ENCODE measurements at places on chromosomes 7 and 10.

GRCh38 chr10:125016123-125016522 is 74.2 kb downstream of the ZRANB1 start:
- H3K4me1 ChIP-seq, result no peaks in the 10 kb centered on the region
- no peak overlapping the region for H3K4me3 ChIP-seq
- peaks cover 70% of the 10 kb centered on the region for H3K36me3 ChIP-seq
- H3K27me3 ChIP-seq, result no peaks in the 10 kb centered on the region
- no peak for DNase-seq
- H3K27ac ChIP-seq, result no peak overlapping the region

DNA sequence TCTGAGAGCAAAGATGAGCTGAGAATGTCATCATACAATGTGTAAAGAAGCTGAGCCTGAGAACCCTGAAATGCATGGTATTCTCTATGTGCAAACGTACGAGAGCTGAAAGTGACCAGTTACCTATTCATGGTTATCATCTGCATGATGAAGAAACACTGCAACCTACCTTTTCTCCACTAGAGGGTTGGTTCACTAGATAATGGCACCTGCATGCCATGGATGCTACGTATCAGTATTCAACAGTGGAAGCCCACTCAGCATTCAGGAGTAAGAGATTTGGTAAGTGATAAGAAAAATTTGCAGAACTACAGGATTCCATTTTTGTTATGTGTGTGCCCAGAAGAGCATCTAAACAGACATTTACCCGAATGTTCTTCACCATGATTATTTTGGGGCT is 145.4 kb downstream of the PTPRN2 start:
- no peak for DNase-seq
- no peaks in the 10 kb centered on the region for H3K27me3 ChIP-seq
- no peak overlapping the region for H3K27ac ChIP-seq
- H3K4me1 ChIP-seq, result no peaks in the 10 kb centered on the region

DNA sequence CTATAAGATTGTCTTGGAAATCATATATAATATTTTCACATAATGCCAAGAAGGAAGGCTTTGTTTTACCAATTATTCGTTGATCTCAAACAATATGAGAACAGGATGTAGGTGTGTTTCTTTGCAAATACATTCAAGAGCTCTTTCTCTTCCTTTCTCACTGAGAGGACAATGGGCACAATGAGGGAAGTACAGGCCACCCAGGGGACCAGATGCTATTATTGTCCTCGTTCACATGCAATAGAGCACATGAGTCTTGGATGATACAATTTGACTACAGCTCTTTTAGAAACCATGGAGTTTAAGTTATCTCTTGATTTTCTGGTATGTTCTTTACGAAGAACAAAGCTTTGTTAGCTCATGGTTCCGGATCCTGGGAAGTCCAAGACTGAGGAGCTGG is 323.7 kb upstream of the KLF6 start:
- no peak overlapping the region for H3K27ac ChIP-seq
- H3K36me3 ChIP-seq, result no peaks in the 10 kb centered on the region
- H3K27me3 ChIP-seq, result no peaks in the 10 kb centered on the region
- H3K4me1 ChIP-seq, result no peaks in the 10 kb centered on the region
- no peak overlapping the region for H3K4me3 ChIP-seq
- no peak for DNase-seq

GRCh38 chr7:137961200-137962177 is 40.4 kb downstream of the CREB3L2 start:
- no peak overlapping the region for H3K27ac ChIP-seq
- H3K4me1 ChIP-seq, result peaks cover 4% of the 10 kb centered on the region
- no peak overlapping the region for H3K4me3 ChIP-seq
- H3K27me3 ChIP-seq, result no peaks in the 10 kb centered on the region

DNA sequence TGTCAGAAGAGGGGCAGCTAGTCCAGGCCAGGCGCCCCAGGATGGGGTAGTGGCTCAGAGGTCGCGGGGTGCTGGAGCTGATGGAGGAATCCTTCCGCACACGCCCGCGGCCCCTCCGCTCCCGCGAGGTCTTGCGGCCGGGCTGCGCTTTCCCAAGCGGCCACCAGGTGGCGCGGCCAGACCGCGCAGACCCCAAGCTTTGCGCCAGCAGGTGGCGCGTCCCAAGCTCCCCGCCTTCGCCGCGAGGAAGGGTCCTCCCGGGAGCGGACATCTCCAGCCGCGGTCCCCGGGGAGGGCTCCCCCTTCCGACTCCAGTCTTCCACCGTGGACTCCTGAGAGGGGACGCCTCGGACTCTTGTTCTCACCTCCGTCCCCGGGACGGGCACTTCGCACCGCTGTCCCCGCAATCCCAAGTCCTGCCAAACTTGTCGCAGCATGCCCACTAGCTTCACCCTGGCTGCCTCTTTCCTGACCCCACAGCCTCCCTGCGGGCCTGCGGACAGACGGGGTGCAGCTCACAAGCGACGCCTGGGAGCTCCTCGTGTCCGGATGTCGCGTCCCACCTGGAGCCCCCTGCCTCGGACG is 19.4 kb downstream of the KCNK18 start:
- peaks cover 8% of the 10 kb centered on the region for H3K4me1 ChIP-seq
- no peaks in the 10 kb centered on the region for H3K36me3 ChIP-seq
- peak overlapping the region; percentile 55 for H3K4me3 ChIP-seq
- H3K27ac ChIP-seq, result no peak overlapping the region
- H3K27me3 ChIP-seq, result peaks cover 3% of the 10 kb centered on the region

GRCh38 chr10:29600821-29601220 is 34.0 kb downstream of the SVIL start:
- H3K4me3 ChIP-seq, result no peak overlapping the region
- H3K27ac ChIP-seq, result no peak overlapping the region
- H3K36me3 ChIP-seq, result peaks cover 2% of the 10 kb centered on the region
- DNase-seq, result no peak
- H3K27me3 ChIP-seq, result no peaks in the 10 kb centered on the region

- no peak for DNase-seq
- H3K4me3 ChIP-seq, result no peak overlapping the region
- no peaks in the 10 kb centered on the region for H3K4me1 ChIP-seq
These were observed 9.4 kb downstream of the NODAL start for GRCh38 chr10:70432101-70432500.

DNA sequence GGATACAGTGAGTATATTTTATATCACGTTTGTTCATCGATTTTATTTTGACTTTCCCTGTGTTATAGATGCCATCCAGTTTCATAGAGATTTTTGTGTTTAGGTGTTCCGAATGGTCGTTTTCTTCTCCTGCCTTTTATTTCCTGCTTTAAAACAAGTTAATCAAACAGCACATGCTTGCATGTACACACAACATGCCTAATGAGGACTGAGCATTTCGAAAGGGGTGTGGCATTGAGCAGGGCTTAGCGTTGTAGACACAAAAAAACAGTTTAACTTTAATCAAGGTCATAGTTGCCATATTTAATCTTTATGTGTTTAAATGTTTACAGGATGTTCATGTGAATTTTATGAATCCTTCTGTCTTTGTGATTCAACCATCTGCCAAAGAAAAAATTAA is 430.5 kb upstream of the GALNT17 start:
- H3K27me3 ChIP-seq, result no peaks in the 10 kb centered on the region
- DNase-seq, result no peak
- H3K27ac ChIP-seq, result no peak overlapping the region
- H3K4me1 ChIP-seq, result peaks cover 12% of the 10 kb centered on the region

- no peaks in the 10 kb centered on the region for H3K4me1 ChIP-seq
- peaks cover 4% of the 10 kb centered on the region for H3K36me3 ChIP-seq
- H3K4me3 ChIP-seq, result no peak overlapping the region
- no peaks in the 10 kb centered on the region for H3K27me3 ChIP-seq
- H3K27ac ChIP-seq, result no peak overlapping the region
These were observed 51.7 kb downstream of the DIP2C start for GRCh38 chr10:637771-638195.

DNA sequence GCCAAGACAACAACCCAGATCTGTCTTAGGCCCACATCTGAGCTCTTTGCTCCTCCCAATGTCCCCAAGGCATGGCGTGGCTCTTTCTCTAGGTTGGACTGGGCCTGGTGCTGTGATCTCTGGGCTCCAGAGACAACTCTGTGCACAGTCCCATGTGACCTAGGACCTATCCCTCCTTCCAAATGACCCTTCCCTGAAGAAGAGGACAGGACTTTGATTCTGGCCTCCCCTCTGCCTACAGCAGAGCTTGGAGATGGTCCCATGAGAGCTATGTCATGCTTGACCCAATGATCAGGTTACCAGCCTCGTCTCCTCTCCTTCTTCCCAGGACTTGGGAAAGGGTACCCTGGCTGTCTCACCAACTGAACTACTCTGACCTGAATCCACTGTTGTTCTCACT is 296.3 kb upstream of the GALNT17 start:
- H3K4me3 ChIP-seq, result no peak overlapping the region
- no peaks in the 10 kb centered on the region for H3K27me3 ChIP-seq
- no peak for DNase-seq
- no peak overlapping the region for H3K27ac ChIP-seq

GRCh38 chr7:38934051-38934450 is 25.1 kb upstream of the VPS41 start:
- no peak for DNase-seq
- no peaks in the 10 kb centered on the region for H3K27me3 ChIP-seq

DNA sequence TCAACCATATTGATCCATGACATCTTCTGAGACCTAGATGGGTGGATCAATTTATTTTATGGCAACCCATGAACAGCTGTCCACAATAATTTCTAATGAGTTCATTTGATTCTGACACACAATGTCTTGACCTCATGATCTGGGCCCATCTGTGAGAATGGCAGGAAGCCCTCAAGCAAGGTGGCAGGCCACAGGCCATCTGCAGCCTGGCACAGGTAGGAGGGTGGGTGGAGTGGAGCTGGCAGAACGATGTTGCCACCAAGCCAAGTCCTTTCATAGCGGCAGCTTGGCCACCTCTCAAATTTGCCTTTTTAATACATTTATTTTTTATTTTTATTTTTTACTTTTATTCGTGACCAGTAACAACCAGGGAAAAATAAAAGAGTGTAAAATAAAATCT is 1181.6 kb upstream of the SORCS1 start:
- H3K36me3 ChIP-seq, result no peaks in the 10 kb centered on the region
- H3K27ac ChIP-seq, result no peak overlapping the region
- H3K27me3 ChIP-seq, result no peaks in the 10 kb centered on the region

- no peak overlapping the region for H3K4me3 ChIP-seq
- no peak for DNase-seq
- peaks cover 5% of the 10 kb centered on the region for H3K4me1 ChIP-seq
- H3K27me3 ChIP-seq, result no peaks in the 10 kb centered on the region
- no peak overlapping the region for H3K27ac ChIP-seq
- H3K36me3 ChIP-seq, result no peaks in the 10 kb centered on the region
These were observed 144.2 kb downstream of the MDFIC start for GRCh38 chr7:115066050-115066449.

- no peaks in the 10 kb centered on the region for H3K36me3 ChIP-seq
- H3K27me3 ChIP-seq, result no peaks in the 10 kb centered on the region
- H3K27ac ChIP-seq, result no peak overlapping the region
These were observed 115.1 kb upstream of the RET start for GRCh38 chr10:42961796-42962109.

- peaks cover 57% of the 10 kb centered on the region for H3K36me3 ChIP-seq
- no peaks in the 10 kb centered on the region for H3K27me3 ChIP-seq
- no peak overlapping the region for H3K4me3 ChIP-seq
- no peak overlapping the region for H3K27ac ChIP-seq
These were observed 67.3 kb downstream of the SPDYE5 start for GRCh38 chr7:75559355-75559975.

DNA sequence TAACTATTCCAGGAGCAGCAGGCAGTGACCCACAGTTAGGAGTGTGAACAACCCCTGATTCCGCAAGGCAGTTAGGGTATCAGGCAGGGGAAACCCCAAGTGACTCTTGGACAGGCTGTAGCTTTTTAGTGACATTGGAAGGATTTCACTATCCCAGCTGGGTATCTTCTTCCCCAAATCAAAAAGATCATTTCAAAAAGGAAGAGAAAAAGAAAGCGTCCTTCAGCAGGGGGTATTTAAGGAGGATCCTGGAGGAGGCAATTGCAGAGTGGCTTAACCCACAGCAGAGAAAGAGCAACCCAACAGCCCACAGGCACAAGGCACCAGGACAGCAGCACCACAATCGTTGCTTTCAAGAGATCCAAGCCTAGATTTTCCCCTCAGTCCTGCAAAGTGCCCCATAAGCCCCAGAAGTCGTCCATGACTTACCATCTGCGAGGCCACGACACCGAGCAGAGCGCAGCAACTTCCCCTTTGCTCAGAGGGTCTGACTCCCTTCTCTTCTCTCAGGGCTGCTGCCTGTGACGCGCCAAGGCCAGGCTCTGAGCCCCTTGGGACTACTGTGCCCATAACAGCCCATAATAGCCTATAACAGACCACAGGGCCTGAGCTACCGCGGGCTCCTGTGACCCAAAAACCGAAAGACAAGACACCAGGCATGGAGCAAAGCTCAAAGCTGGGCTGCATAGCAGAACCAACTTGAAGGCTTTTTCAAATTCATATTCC is 19.8 kb downstream of the PIK3AP1 start:
- no peaks in the 10 kb centered on the region for H3K27me3 ChIP-seq
- no peaks in the 10 kb centered on the region for H3K4me1 ChIP-seq
- no peak overlapping the region for H3K4me3 ChIP-seq
- H3K36me3 ChIP-seq, result no peaks in the 10 kb centered on the region
- no peak for DNase-seq
- no peak overlapping the region for H3K27ac ChIP-seq

DNA sequence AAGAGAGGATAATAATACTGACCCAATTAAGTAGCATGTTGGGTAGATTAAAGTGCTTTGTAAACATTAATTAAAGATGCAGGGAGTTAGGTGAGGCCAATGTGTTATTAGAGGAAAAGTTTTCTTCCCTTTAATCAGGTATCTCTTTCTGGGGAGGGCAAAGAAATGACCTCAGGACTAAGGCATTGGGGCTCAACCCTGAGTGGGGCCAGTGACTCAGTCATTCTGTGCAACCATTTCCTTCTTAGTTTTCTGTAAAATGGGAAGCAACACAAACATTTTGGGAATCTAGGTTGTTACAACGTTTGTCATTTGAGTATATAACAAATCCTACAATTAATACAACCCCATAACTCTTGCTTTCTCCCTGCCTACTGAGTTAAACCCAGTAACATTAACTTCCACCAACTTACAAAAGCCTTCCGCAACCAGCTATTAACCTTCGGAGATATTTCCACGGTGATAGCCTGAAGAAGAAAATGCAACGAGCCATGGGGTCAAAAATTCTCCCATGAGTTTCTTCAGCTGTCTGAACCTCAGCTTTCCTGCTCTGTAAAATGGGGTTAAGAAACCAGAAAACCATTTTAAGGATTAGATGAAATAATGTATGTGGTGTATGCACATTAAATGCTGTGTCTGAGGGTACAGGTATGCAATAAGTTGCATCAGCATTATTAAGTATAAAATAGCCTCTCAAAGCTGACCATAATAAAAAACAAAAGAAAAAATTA is 965 bp upstream of the PROSER2 start:
- H3K27ac ChIP-seq, result no peak overlapping the region
- no peak overlapping the region for H3K4me3 ChIP-seq
- no peaks in the 10 kb centered on the region for H3K4me1 ChIP-seq
- peaks cover 17% of the 10 kb centered on the region for H3K27me3 ChIP-seq
- no peaks in the 10 kb centered on the region for H3K36me3 ChIP-seq
- DNase-seq, result no peak

- no peaks in the 10 kb centered on the region for H3K27me3 ChIP-seq
- H3K36me3 ChIP-seq, result peaks cover 39% of the 10 kb centered on the region
- no peak for DNase-seq
- no peak overlapping the region for H3K27ac ChIP-seq
- H3K4me1 ChIP-seq, result no peaks in the 10 kb centered on the region
- H3K4me3 ChIP-seq, result no peak overlapping the region
These were observed 162.4 kb downstream of the ARID5B start for GRCh38 chr10:62063795-62064472.
